Liver (tissue), 10 donors: ENCODE measurements at places on chromosomes 5 and 9.

DNA sequence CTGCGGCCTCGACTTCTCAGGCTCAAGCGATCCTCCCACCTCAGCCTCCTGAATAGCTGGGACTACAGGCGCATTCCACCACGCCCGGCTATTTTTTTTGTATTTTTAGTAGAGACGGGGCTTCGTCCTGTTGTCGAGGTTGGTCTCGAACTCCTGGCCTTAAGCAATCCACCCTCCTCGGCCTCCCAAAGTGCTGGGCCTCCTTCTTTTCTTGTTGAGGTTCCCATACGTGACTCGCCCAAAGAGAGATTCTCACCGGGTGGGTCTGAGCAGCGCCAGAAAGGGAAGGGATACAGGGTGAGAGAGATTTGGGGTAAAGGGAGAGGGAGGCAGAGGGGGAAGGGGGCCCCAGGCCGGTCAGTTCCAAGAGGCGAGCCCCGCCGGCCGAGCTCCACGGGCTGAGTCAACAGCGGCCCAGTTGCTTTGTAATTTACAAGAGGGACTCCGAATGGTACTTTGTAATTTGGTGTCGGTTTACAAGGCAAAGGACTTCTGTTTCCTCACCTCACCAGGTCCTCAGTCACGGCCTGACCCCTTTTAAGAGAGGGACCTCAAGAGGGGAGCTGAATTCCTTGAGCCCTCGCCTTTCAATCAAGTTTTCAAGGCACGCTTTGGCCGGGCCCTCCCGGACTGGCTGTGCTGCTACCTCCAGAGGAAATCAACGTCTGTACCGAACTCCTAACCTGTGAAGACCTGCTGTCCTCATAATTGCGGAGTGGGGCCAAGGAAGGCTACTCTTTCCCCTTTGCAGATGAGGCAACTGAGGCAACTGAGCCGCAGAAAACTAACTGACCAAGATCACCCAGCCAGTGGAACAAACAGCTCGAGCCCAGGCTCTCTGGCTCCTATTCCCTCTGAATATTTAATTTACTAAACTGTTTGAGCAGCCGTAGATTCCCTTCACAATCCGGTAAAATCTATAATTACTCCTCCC, 3.3 kb upstream of the DMRT2 start:
- no peak for DNase-seq

- DNase-seq = no peak
Measured at GRCh38 chr9:113456235-113456634, 7.3 kb upstream of the RGS3 start.

DNA sequence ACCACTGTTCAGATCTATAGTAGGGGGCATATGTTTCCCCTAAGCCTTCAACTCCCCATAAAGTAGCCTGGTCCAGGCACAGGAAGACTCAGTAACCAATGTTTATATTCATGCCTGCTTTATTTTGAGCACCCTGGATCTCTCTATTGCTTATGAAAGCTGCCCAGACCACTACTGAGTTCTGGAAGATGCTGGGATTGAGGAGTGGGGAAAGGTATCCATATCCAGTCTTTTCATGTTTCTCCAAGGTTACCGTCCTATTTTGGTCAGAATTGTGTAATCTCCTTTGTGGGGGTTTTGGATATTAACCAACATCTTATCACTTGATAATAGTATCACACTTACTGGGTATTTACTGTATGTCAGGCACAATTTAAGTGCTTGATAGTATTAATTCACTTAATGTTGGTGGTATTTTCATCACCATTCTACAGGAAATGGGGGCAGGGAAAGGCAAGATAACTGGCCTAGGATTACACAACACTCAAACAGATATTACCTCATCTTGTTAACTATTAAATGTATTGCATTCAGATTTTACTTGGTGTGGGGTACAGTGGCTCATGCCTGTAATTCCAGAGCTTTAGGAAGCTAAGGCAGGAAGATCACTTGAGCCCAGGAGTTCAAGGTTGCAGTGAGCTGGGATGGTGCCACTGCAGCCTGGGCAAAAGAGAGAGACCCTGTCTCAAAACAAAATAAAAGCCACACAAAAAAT, 36.3 kb downstream of the RUSC2 start:
- DNase-seq = no peak

- no peak for DNase-seq
Measured at GRCh38 chr5:167912941-167913665, 378.3 kb upstream of the WWC1 start.

- no peak for DNase-seq
Measured at GRCh38 chr5:79800979-79801827, 111.6 kb downstream of the CMYA5 start.

- DNase-seq = no peak
Measured at GRCh38 chr9:30504502-30504905, 1879.9 kb upstream of the ACO1 start.

GRCh38 chr5:149267241-149267973, 4.3 kb upstream of the AFAP1L1 start:
- DNase-seq = no peak

- DNase-seq = no peak
Measured at GRCh38 chr9:104774831-104775573, 11.1 kb downstream of the NIPSNAP3B start.

DNA sequence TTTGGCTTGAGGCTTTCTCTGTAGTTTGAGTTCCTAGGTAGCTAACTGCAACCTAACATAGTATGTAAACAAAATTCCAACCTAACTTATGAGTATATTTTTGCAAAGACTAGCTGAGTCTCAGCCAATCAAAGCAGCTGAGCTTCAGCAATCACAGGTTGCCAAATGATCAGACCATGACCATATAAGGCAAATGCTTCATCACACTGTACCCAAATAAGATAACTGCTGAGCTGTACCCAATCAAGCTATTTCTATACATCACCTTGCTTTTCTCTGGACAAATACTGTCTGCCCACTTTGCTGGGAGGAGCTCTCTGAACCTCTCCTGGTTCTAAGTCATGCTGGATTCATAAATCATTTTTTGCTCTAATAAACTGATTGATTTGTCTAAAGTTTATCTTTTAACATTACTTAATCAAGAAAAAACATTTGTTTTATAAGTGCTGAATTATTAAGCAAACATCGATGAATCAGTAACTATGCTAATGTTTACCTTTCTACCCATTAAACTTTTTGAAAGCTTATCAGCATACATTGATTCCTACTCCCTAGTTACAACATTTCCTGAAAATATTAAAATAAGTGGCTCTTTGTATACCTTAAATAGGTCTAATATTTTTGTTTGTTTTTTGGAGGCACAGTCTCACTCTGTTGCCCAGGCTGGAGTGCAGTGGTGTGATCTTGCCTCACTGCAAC, 129.7 kb upstream of the PCA3 start:
- DNase-seq = no peak

DNA sequence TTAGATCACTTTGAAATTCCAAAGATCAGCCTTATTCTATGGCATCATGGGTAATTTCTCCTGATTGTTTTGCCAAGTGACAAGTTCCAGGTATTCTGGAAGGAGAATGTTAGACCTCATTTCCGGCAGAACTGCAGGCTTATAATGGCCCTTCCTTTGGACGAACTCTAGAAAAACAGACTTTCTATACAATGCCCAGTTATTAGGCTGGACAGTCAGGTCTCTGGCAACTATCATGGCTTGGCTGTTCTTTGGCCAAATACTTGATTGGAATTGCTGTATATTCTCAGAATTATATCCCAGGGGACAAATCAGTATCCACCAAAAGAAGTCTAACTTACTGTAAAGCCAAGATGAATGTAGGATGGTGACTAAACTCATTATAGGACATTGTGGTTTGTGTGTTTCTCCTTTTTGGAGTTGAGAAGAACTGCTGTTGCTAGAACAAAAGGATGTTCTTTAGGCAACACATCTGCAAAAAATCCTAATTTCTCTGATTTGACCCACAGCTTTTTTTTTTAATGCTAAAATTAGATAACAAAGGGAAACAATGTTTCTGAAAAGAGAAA, 69.0 kb downstream of the ADAMTSL1 start:
- no peak for DNase-seq

- no peak for DNase-seq
Measured at GRCh38 chr5:57215629-57216195, 41.9 kb downstream of the GPBP1 start.

DNA sequence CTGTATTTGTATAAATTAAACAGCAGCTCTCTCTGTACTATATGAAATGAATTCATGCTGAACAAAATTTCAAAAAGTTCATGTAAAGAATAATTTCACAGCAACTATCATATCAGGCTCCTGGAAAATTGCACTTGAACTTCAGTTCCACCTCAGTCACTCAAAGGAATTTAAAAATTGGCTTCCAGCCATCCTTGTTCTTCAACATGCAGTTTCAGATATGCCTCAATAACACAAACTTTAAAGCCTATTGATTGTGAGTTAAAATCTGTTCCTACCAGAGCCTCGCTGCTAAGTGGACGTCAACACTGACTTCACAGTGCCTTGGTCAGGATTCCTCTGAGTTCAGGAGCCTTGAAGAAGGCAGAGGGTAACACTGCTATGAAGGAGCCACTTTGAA, 418.7 kb upstream of the WWC1 start:
- DNase-seq = no peak

DNA sequence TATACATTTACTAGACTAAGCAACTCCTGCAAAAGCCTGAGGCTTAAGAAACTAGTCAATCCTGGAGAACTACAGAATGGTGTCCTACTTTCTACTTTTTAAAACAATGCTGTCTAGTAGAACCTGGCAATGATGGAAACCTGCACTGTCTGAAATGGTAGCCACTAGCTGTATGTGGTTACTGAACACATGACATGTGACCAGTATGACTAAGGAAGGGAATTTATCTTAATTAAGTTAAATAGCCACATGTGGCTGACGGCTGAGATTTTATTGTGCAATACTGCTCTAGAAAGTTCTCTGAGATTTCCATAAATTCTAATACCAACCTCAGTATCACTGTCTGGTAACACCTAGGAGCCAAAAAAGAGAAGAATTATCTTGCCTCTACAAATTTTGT, 44.9 kb upstream of the RAPGEF6 start:
- no peak for DNase-seq

- DNase-seq = no peak
Measured at GRCh38 chr5:61120534-61120933, 41.7 kb downstream of the SMIM15 start.

- no peak for DNase-seq
Measured at GRCh38 chr5:36630201-36631145, 24.1 kb downstream of the SLC1A3 start.

- no peak for DNase-seq
Measured at GRCh38 chr9:81108391-81108790, 581.0 kb downstream of the TLE1 start.

DNA sequence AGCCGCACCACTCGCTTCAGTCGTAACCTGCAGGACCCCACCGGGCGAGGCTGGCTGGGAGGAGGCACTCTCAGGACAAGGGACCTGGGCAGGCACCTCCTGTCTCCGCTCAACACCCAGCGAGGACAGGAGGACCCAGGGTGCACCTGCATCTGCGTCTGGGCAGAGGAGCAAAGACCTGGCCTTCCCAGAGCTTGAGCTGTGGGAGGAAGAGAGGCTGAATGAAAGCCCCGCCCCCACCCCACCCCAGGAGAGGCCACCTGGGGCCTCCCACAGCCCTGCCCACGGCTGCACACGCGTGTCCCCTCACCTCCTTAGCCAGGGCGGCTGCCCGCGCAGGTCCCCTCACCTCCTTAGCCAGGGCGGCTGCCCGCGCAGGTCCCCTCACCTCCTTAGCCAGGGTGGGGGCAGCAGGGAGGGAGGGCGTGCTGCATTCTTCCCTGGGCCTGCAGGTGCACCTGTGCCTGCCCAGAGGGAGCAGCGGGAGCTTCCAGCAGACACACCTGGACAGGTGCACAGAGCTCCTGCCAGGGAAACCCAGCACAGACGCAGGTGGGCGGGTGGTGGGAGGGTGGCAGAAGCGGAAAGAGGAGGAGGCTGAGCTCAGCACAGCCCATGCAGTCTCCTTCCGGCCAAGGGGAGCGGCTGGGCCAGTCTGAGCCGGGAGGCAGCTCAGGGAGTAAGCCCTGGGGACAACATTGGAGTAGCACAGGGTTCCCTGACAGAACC, 18.5 kb upstream of the SLC12A7 start:
- DNase-seq = no peak

DNA sequence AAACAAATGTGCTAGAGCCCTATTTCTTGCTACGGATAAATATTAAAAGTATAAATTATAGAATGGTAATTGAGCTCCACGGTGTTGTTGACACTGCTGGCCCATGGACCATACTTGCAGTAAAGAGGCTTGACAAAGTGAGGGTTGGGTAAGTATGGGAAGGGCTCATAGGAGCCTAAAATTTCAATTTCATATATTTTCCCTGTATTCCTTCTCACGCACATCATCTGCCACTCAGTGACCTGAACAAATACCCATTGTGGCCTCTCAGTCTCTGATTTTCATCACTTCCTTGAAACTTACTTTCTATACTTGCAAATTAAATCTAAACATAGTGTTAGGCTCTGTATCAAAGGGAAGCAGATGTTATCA, 116.5 kb downstream of the PIK3R1 start:
- DNase-seq = no peak

GRCh38 chr9:128528445-128529160, 23.8 kb upstream of the SPTAN1 start:
- DNase-seq = no peak

- DNase-seq = no peak
Measured at GRCh38 chr9:37221489-37222106, 101.2 kb downstream of the ZCCHC7 start.

GRCh38 chr5:134465816-134466240, 54.1 kb upstream of the CDKN2AIPNL start:
- peak; percentile 82 for DNase-seq

GRCh38 chr5:78221964-78222451, 72.5 kb downstream of the AP3B1 start:
- no peak for DNase-seq

DNA sequence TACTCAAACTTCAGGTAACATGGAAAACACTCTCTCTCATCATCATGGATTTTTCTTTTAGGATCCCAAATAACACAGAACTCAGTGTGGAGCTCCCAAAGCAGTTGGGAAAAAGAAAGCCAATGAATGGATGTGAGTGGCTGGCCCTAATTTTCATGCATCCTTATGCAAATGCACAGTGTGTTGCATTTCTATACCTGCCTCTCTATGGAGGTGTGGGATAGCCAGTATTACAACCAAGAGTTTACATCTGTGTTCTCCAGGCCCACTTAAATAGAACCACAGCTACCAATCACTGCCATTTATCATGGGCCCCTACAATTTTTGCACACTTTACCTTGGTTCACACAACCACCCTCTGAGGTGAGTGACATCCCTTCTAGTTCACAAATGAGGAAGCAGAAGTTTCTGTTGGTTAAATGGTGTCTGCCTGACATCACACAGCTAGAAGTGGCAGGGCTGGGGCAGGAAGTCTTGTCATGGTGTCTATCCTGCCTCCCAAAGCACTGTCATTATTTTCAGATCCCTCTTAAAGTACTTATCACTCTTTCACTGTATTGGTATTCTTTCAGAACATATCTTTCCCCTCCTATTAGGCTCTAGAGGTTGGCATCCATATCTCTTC, 17.3 kb downstream of the MAMDC2 start:
- no peak for DNase-seq

GRCh38 chr5:143216211-143216610, 187.3 kb downstream of the NR3C1 start:
- DNase-seq = no peak

DNA sequence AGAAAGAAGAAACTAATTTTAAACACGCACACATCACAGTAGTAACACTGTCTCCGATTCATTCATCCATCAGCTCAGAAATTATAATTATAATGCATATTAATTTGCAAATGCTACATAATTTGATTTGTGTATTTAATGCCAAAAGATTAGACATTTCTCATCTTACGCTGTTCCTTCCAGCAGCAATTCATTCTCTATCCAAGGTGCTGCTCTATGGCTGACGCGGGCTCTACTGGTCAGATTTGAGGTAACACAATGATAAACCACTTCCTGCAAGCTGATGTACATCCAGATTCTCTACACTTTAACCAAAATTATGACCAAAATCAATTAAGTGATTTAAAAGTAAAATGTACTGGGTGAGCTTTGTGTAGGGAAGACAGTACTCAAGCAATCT, 77.9 kb upstream of the ICE1 start:
- no peak for DNase-seq
